ENCODE measurements at places on chromosomes 2 and 18.

DNA sequence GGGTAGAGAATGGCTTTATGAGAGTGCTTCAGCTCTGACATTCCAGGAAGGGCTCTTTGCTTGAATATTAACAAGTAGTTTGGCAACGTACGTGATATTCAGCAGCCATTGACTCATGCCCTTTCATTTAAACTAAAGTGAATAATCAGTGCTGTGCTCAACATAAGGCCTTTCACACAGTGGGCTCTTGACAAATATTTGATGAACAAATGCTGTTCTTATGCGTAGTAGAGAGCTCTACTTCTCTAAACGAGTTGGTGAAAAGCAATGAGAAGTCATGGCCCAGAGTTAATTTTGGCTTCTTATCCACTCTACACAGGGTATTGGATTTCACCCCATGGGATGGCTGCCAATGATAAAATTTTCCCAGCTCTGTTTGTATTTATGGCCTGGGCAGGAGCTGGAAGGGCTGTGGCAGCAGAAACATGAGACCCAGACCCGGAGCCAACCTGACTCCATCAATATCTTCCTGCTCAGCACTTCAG is 338.9 kb downstream of the CCDC85A start:
- DNase-seq = no peak

DNA sequence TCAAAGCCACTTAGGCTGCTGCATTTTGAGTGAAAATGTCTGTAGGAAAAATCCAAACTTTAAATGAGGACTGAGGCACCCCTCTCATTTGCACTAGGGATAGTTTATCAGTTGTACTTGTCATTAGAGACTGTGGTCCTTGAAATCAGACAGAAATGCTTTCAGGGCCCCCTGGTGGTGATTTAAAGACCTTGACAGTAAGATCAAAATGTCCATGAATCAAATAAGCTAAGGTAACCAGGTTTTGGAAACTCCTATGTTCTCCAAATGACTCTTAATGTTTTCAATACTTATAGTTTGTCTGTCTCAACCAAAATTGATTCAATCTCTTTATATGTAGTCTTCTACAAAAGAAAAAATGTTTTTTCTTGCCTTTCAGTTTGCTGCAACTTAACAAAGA is 28.8 kb upstream of the DDX18 start:
- peak; percentile 5 for DNase-seq

- DNase-seq = no peak
Measured at GRCh38 chr2:53958443-53958842, 12.3 kb downstream of the PSME4 start.

- no peak for DNase-seq
Measured at GRCh38 chr2:46393347-46393820, 86.0 kb upstream of the TMEM247 start.

DNA sequence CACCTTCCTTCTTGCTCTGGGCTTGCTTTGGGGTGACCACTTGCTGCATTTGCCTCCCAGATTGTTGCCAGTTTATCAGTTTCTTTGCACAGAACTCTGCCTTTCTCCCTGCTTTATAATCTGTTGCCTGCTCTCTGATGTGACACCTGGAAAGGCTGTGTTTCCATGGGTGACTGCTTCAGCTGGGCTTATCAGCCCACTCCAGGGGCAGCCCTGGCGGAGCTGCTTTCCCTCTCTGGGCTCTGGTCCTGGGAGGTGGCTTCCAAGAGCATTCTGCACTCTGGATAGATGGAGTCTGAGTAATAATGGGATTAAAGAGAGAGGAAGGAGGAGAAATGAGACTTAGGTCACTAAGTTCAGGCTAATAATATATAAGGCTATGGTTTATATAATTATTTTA is 352.7 kb downstream of the TSN start:
- DNase-seq = no peak

DNA sequence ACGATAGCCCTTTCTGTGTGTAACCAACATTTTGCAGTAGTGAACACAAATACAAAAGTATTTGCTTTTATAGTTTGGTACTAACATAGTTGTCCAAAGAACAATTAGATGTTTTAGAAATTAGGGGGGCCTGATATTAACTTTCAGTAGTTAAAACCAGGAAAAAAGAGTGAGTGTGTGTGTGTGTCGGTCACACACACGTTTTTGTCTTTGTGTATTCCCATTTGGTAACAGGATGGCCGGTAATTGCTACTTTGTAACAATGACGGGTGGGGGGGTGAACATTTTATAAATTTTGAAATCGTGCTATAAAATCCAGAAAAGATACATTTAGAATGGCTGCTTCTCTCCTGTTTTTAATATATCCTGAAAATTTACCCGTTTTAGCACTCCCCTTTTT is 1.5 kb downstream of the PPIG start:
- no peak for DNase-seq

- DNase-seq = no peak
Measured at GRCh38 chr2:127105656-127106456, 1.1 kb downstream of the BIN1 start.

GRCh38 chr2:239298116-239298804 is 102.6 kb downstream of the HDAC4 start:
- DNase-seq = no peak

DNA sequence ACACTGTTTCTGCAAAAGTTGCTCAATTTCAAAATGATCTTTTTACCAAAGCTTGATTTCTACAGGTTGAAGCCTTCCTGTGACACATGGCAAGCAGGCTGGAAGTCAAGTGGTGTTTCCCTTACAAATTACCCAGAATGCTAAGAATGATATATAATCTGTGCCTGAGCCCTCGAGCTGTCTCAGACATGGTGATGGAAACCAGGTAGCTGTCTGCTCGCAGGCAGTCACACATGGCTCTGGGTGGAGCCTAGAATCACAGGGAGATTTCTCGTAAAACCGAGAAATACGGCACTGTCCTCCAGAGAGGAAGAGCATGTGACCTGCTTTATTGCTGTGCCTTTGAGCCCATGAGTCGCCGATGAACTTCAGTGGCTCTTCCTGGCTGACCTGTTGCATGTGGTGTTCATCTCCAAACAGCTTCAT is 392.9 kb downstream of the ZNF521 start:
- no peak for DNase-seq

DNA sequence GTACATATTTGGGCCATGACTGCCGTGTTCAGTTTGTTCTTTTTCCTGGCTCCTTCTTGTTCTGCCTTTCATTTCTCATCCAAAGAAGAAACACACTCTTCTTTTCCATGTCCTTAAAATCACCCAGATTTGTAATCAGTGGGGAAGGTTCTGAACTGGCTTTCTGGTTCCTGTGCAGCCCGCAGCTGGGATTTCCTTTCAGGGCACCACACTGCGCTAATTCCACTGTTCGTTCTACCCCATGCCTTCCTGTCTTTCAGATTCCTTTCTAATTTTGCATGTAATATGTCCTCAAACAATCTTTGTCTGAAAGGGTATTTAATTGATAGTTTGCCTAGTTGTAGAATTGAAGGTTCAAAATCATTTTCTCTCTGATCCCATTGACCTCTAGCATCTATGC is 94.1 kb downstream of the HS1BP3 start:
- DNase-seq = no peak

DNA sequence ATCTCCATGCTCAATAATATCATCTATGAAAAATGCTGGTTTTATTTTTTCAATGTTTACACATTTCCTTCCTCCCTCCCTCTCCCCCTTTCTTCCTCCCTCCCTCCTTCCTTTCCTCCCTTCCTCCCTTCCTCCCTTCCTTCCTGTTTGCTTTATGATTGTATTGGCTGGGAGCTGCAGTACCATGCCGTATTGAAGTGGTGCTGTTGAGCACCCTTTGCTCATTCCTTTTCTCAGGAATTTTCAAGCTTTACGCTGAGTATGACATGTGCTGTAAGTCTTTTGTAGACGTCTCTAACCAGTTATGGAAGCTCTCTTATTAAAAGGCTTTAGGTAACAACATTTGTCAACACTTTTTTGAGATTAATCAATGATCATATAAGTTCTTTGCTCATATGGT is 100.4 kb downstream of the SNTG2 start:
- no peak for DNase-seq

DNA sequence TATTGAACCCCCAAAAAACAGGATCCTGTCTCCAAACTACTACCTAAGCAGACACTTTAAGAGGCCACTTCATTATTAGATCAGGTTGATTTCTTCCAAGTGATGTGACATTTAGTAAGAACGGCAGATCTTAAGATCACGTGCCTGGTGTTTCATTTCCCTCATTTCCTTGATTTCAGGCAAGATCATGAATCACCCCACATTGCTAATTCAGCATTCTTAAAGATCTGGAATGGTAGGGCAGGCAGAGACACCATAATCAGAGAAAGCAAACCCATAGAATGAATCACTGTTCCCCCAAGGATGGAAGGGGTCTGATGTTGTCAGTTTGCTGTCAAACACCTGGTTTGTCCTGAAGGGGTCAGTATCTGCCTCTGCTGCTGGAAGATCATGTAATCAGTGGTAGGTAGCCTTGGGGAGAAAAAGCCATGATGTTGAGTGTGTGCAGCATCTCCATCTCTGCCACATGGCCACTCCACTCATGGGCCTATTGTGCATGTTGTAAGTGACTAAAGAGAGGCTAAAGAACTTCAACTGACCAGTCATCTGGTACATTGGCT is 133.9 kb downstream of the ARHGAP15 start:
- DNase-seq = no peak

DNA sequence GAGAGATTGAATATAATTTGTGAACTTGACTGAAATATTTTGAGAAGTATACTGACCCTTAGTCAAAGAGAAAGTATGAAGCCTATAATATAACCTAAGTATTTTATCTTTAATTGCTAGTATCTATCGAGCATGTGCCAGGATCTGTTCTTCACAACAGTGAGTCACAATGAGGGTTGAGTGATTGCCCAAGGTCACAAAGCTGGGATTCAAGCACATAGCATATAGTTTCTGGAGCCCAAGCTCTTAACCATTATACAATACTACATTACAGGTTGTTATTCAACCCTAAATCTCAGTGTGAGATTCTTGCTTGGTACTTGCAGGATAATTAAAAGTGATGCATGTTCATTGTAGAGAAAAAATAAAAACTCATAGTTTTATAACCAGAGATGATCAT is 97.2 kb downstream of the RAB3GAP1 start:
- DNase-seq = no peak

All from non-pigmented ciliary epithelial cell (primary cell).